Activated CD4-positive, CD25-positive, alpha-beta regulatory T cell (primary cell): ENCODE measurements at places on chromosomes 13 and 19.

- no peak for DNase-seq
These were observed 5.5 kb downstream of the AP3D1 start for GRCh38 chr19:2145831-2146241.

DNA sequence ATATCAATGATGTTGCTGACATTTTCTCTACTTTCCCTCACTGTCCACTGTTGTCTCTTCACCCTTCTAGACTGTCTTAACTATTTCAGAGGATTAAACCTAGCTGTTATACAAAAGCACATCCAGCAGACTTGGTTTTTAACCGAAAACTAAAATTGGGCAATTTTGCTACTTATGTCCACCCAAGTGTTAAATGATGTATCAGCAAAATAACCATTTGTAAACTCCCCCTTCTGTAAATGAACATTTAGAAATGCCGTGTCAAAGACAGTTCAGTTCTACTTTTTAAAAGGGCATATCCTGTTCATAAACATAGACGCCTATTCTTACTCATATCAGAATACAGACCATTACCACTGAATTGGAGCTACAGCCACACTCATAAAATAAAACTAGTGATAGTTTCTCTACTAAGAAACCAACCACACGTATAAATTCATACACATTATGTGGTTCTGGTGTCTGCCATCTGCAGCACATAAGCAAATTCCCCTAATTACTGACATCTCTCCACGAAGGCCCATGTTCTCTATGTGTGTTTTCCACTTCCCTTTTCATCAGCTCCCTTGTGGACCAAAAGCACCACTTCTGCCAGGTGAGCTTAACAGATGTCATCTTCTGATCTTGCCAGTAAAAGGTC, 1091.8 kb downstream of the PCDH9 start:
- no peak for DNase-seq

DNA sequence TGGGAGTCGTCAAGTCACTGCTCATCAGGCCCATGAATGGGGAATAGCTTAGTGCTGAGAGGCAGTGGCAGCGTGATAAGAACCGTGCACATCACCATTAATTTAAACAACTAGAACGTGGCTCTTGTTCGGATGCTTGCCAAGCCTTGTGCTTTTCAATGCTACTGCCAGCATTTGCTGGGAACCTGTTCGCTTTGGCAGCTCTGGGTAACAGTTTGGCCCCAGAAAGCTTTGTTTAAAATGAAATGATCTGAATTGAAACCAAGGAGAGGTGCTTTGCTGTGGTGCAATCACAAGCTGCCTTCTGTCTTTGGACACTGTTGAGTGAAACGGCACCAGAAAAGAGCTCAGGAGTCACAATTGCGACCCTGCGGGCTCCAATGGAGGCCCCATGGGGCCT, 53.5 kb upstream of the OLFM4 start:
- DNase-seq = no peak

- DNase-seq = no peak
These were observed 475.6 kb downstream of the COG6 start for GRCh38 chr13:40130871-40131636.

- DNase-seq = no peak
These were observed 6.1 kb upstream of the C13orf46 start for GRCh38 chr13:113979791-113980471.

DNA sequence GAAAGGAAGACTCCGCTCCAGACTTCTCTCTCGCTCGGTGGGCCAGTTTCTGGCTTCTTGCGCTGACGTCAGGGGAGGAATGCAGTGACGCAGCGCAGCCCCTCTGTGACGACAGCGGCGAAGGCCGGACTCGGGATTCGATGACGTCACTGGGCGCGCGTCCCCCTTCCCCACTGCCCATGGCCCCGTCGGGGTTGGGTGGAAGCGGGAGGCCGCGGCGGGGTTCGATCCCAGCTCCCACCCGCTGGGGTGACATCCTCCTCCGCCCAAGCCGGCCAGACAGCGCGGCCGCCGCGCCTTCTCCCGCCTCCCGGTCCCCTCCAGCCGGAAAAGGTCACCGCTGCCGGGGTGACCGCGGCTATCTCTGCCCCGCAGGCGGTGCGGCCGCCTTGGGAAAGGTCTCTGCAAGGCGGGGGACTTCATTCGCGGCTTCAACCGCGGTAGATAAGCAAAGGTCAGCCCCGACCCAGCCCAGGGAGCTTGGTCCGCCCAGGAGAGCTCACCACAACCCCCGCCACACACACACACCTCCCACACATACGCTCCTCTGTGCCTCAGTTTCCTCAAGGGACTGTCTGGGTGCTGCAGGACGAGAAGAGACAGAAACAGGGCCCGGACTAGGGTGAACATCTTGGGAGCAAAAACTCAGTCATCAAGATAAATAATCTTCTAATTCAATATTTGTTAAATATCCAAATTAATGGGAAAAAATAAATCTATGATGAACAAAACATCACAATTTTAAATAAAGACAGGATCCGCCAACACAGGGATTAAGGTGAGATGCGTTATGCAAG, 844 bp upstream of the RFX1 start:
- DNase-seq = no peak

DNA sequence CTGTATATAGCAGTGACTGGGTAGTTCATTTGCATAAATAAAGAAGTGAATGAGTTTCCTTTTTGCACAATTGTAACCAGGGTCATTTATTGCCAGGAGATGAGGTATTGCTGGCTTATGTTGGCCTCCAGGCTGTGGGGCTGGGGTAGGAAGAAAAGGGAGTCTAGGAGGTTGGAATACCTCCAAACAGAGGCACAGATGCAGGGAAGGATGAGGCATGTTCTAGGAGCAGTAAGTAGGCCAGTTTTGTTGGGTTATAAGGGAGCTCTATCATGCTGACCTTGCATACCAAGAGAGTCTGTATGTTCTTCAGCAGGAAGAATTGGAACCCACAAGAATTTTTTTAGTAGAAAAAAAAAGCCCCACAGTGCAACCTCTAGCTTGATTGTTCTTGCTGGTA, 17.2 kb upstream of the CYSLTR2 start:
- DNase-seq = no peak

DNA sequence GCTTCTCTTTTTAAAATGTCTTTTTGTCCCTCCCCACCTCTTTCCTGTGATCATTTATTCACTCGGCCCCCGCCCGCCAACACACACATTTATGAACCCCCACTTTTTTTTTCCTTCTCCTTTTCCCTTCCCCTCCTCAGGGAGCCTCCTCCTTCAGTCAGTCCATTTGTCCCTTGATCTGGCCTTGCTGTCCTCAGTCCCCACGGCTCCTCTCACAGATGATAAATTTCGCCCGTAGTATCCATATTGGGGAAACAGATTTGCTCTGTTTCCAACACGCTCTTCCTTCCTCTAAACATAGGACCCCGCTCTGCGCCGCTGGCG, 2.0 kb downstream of the GSX1 start:
- no peak for DNase-seq

DNA sequence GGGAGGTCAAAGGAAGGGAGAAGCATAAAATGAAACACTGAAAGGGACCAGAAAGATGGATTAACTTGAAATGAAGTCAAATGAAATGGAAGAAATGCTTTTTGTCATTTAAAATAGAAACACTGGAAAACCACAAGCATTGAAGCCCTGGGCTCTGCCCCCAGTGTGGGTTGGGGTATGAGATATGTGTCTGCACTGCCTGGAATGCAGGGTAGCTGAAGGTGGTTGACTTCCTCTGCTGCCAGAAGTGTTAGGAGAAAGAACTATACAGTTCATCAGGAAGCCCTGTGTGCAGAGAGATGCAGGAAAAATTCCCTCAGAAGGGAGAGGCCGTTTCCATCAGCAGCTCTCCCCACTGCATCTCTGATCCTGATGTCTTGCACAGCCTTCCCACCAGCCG, 69.2 kb downstream of the DHRS12 start:
- DNase-seq = no peak

GRCh38 chr19:55545443-55545842, at the start of gene SBK3:
TSS of gene SBK3 (minus strand) at chr19:55545543. CDS start at chr19:55545543, 0 bp downstream.
- no peak for DNase-seq

- DNase-seq = peak; percentile 80
These were observed 11.7 kb upstream of the CLN5 start for GRCh38 chr13:76980075-76980718.

DNA sequence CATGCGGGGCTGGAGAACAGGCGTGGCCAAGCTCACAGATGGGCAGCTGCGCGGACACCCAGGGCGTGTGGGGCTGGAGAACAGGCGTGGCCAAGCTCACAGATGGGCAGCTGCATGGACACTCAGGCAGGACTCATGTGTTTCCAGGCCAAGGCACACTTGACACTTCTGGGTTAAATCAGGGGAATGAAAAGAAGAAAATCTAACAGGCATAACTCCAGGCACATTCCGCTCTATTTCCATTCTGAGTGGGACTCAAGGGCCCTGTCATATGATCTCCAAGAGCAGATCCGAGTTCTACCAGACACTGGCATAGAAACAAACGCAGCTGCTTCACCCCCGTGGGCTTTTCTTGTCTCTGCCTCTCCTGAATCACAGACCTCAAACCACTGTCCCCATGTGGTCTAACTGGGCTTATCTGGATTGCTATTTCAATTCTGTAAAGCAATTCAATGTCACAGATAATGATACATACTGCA, 17.4 kb upstream of the C13orf46 start:
- DNase-seq = no peak

- DNase-seq = no peak
These were observed 4.7 kb upstream of the LILRA6 start for GRCh38 chr19:54247106-54247930.

GRCh38 chr19:1665565-1666047, 13.2 kb upstream of the TCF3 start:
- DNase-seq = no peak

DNA sequence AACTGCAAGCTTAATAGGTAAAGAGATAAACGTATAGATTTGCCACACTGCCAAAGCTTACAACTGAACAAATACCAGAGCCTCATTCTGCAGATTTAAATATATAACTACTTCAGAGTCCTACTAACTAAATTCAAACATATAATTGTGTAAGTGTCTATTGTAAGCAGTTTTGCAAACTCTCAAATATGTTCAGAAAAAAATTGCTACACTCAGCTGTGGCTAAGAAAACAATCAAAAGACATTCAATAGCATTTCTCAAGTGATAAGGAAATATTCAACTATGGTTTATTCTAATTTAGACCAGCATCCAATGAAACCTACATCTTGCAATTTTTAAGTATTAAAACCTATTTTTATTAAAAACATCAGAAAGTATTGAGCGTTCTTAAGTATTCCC, 202.4 kb downstream of the KCTD12 start:
- no peak for DNase-seq

DNA sequence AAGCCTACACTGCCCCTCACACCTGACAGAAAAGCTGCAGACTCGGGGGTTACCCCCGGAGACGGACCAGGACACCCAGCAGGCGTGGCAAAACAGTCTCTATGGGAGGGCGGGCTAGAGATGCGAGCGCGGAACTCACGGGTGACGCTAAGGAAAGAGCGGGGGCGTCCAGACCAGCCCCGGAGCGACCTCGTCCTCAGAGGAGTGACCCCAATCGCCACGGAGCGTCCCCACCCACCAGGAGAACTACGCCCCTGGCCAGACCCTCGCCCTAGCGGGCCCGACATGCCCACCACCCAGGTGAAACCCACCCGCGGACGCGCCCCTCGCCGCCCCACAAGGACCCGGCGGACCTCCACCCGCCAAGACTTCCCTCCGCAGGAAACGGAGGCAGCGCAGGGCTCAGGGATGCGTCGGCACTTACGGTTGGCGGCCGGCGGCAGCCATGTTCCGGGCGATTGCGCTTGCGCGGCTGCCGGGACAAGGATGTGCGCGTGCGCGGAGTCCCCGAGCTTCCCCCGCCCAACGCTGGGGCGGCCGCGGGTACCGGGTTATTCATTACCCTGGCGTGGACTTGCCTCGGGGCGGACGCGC, at the start of gene ZNF329:
ZNF329 (minus strand) TSS at position 462 of the 594 bp plus-strand sequence. CDS start 21,286 bp downstream, outside the sequence.
- DNase-seq = peak; percentile 78

DNA sequence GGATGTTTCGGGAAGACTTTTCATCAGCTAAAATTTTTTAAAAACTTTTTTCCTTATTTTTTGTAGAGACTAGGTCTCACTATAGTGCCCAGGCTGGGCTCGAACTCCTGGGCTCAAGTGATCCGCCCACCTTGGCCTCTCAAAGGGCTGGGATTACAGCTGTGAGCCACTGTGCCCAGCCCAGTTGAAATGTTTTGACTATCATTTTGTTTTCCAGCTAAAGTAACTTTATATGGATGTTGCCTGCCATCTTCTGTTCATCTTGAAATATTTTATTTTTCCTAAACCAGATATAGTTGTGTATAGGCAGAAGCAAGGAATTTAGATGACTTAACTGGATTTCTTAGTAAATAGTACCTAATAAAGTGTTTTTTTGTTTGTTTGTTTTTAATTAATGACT, 7.0 kb downstream of the CAB39L start:
- DNase-seq = no peak

- DNase-seq = no peak
These were observed 3.8 kb downstream of the GPC6 start for GRCh38 chr13:93230261-93230855.

GRCh38 chr19:21519488-21519887, 14.1 kb downstream of the ZNF429 start:
- no peak for DNase-seq

- no peak for DNase-seq
These were observed 25.1 kb downstream of the ELF1 start for GRCh38 chr13:40993987-40994386.

- DNase-seq = no peak
These were observed 1.8 kb downstream of the FGF14 start for GRCh38 chr13:102399791-102400674.

- no peak for DNase-seq
These were observed 36.1 kb downstream of the ACTN4 start for GRCh38 chr19:38683393-38684077.

DNA sequence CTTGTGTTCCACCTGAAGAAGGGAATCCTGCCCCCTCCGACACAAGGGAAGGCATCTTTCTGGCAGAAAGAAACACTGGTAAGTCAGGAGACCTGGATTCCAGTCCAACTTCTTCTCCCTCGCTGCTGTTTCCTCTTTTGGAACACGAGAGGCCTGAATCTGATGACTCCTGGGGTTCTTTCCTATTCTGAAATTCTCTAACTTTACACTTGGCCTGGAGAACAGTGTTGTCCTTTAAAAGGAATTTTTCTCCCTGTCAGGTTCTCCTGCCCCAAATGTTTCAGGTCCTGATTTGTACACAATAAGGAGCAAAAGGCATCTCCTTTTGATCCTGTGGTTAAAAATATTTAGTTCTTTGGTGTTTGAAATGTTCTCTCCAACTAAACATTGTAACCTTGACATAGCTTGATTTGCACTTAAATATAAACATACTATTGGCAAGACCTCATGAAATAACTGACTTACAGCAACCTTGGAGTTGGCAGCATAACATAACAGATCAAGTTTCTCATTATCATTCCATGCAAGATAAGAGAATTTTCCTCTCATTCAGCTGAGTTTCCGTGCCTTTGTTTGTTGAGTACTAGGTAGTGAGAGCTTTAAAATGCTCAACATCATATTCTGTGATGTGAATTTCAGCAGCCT, 244.8 kb downstream of the COG6 start:
- no peak for DNase-seq

- DNase-seq = no peak
These were observed 122.8 kb upstream of the SOX1 start for GRCh38 chr13:111944171-111944583.

GRCh38 chr13:110897521-110897920, 17.3 kb downstream of the ANKRD10 start:
- DNase-seq = no peak
